ENCODE measurements at places on chromosomes 6 and 20.

- DNase-seq: no peak
Measured at GRCh38 chr6:364609-365540, 26.7 kb upstream of the IRF4 start.

- DNase-seq: no peak
Measured at GRCh38 chr6:3317741-3318211, 59.0 kb downstream of the PSMG4 start.

DNA sequence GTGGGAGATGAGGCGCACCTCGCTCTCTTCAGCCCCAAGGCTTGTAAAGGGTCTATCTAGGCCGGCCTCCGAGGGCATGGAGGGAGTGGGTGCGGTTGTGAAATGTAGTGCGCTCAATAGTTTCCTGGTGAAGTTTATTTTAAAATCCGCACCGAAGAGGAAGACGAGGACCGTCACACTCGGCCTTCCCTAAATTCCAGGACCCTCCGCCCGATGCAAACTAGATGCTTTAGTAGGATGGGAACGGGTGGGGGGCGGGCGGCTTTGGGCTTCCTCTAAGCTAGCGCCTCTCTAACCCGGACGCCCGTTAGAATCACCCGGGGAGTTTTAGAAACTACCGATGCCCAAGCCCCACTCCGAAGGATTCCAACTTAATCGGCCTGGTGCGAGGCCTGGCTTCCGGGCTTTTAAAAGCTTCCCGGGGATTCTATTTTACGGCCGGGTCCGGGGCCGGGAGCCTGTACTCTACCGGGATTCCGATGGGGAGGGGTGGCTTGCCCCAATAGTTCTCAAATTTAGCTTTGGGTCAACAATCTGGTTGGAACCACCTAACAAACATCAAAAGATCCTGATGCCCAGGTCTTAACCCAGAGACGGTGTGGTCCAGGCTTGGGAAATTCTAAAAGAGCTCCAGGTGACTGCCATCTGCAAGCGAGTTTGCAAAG lies 548 bp upstream of the BCAS4 start:
- DNase-seq: no peak

GRCh38 chr6:144265390-144265789 lies 19.7 kb upstream of the UTRN start:
- DNase-seq: peak; percentile 82

GRCh38 chr6:115901896-115902295 lies 158.8 kb downstream of the FRK start:
- DNase-seq: no peak

- no peak for DNase-seq
Measured at GRCh38 chr20:9027626-9028025, 41.3 kb upstream of the PLCB4 start.

DNA sequence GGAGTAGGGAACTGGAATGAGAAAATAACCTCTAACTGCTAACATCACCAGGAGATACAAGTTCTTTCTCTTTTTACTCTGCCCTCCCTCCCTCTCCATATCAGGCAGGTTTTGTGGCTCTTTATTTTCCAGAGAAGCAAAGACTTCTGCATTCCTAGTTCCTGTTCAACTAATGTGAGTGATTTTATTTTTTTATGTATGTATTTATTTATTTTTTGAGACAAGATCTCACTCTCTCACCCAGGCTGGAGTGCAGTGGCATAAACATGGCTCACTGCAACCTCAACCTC lies 6.0 kb upstream of the IER3 start:
- no peak for DNase-seq

DNA sequence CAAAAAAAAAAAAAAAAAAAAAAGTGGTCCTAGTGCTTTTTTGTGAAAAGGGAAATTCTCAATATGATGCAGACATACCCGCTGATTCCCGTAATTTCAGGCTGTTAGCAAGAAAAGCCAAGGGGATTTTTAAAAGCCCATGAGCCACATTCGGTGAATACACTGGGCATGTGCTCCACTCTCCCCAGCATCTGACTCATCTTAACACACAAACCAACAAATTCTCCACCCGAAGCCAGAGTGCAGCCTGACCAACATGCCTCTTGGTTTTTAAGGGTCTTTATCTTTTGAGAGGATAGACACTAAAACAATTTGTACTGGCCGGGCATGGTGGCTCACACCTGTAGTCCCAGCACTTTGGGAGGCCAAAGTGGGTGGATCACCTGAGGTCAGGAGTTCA lies 45.5 kb upstream of the CD83 start:
- DNase-seq: peak; percentile 26

DNA sequence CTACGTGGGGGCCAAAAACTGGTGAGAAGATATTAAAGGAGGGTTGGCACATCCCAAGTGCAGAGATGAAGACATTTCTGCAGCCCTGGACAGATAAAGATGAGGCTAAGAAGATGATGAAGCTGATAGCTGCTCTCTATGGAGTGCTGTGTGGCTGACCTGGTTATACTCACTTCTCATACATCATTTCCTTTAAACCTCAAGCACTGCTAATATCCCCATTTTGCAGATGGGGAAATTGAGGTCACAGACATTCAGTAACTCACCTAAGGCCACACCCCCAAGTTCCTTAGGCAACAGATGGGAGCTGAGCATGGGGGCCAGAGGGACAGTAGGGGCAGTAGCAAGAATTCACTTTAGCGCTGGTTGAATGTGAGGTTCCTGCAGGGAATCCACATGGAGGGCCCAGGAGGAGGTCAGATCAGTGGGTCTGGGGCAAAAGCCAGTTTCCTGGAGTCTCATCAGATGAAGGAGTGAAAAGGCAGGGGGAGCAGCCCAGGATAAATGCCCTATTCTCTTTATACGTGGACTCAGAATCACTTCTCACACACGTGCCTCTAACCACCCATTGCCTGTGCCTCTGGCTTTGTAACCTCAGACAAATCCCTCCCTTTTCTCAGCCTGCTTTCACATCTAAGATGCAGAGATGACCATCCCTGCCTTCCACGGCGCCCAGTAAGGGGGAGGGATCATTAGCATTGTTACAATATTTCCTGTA lies 125.8 kb downstream of the NFATC2 start:
- DNase-seq: no peak

DNA sequence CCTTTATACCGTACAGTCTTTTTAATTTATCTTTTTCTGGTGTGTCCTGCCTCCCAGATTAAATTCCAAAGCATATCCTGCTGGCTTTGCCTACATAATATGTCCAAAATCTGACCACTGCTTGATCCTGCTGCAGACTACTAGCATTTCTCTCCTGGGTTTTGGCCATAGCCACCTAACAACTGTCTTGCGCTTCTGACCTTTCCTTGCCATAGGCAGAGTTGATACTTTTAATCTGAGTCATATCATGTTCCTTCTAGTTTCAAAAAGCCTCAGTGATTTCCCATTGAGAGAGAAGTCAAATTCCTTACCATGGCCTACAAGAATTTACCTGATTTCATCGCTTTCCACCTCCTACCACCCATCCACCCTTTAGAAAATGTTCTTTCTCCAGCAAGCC lies 104.8 kb downstream of the BCKDHB start:
- DNase-seq: peak; percentile 23

GRCh38 chr20:43744151-43744611 lies 17.4 kb upstream of the GTSF1L start:
- no peak for DNase-seq

DNA sequence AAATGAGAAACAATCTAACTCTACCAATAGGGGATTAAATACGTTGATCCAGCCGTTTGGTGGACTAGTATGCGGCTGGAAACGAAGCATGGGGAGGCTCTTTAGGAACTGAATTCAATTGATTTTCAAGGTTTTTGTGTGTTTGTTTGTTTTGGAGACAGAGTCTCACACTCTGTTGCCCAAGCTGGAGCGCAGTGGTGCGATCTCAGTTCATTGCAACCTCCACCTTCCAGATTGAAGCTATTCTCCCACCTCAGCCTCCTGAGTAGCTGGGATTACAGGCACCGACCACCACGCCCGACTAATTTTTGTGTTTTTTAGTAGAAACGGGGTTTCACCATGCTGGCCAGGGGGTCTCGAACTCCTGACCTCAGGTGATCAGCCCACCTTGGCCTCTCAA lies 7.1 kb downstream of the CNPY3 start:
- DNase-seq: no peak

GRCh38 chr6:5506149-5506548 lies 244.8 kb downstream of the FARS2 start:
- no peak for DNase-seq

DNA sequence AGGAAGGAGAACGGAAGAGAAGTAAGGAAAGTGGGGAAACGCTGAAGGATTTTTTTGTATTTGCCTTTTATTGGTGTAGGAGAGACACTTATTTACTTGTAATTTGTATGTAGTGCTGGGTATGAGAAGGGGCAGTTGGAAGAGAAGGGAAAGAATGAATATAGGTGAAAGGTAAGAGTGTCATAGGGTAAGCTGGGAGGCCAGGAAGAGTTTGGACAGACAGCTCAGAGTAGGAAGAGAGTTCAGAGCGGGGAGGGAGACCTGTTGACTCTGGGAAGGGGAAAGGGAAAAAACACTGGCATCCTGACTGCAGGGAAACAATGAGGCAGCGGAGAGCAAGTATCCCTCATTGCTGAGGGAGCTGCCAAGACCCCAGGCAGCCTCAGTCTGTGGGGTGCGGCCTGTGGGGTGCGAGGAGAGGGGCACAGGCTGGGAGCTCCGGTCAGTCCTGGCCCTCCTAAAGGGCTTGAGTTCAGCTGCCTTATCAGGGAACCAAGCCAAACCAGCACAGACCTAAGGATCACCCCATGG lies 3.1 kb downstream of the TRAF3IP2 start:
- DNase-seq: no peak

DNA sequence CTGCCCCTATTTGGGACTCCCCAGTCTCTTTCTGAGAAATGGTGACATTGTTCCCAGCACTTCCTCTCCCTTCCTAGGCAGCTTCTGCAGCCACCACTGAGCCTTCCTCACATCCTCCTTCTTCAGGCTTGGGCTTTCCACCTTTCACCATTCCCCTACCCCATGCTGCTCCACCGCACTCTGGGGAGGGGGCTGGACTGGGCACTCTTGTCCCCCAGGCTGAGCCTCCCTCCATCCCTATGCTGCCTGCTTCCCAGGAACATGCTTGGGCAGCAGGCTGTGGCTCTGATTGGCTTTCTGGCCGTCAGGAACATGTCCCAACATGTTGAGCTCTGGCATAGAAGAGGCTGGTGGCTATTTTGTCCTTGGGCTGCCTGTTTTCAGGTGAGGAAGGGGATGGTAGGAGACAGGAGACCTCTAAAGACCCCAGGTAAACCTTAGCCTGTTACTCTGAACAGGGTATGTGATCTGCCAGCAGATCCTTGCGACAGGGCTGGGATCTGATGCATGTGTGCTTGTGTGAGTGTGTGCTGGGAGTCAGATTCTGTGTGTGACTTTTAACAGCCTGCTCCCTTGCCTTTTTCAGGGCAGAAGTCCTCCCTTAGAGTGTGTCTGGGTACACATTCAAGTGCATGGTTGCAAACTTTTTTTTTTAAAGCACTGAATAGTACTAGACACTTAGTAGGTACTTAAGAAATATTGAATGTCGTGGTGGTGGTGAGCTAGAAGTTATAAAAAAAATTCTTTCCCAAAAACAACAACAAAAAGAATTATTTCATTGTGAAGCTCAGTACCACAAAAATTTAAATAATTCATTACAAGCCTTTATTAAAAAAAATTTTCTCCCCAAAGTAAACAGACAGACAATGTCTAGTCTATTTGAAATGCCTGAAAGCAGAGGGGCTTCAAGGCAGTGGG lies 2.1 kb upstream of the CDKN1A start:
- peak; percentile 57 for DNase-seq

DNA sequence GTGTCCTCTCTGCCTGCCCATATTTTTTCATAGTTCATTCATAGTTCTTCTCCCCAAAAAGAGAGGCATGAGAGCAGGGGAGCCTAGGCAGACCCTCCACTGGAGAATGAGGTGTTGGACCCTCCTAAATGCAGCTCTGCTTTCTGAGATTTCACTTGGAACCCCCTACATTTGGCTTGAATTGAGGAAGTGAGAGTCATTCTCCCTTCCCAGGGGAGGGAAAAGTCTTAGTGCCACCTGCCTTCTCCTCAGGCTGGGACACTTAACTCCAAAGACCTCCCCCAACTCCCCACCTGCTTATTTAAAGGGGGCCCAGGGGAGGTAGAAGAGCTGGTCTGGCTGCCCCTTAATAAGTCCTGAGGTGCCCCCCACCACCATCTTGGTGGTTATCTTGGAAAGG lies 78.2 kb downstream of the CHMP4B start:
- no peak for DNase-seq

- no peak for DNase-seq
Measured at GRCh38 chr6:136786658-136787057, 5.6 kb downstream of the MAP3K5 start.

GRCh38 chr6:163260111-163260895 lies 154.2 kb upstream of the QKI start:
- DNase-seq: peak; percentile 50

GRCh38 chr6:132780770-132781371 lies 17.6 kb downstream of the SLC18B1 start:
- peak; percentile 79 for DNase-seq

GRCh38 chr6:26224940-26225847 lies 138.0 kb downstream of the HFE start:
- DNase-seq: peak; percentile 97

- DNase-seq: no peak
Measured at GRCh38 chr6:43189776-43190304, 7.8 kb downstream of the CUL9 start.

DNA sequence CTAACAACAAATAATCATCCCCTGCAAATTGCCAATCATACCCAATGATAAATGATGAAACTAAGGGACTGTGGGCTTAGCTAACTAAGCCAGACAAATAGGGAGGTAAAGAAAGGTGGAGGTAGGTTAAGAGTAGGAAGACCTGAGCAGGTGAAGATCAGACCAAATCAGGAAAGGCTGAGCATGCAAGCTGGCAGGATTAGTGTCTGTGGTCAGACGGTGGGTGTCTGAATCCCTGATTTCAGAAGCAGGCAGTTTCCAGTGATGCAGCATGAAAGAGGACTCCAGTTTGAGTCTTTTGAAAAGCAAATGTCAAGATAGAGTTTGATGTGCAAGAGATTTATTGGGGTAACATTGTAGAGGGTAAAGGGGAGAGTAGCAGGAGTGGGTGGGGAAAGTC lies 181.4 kb upstream of the MYLIP start:
- no peak for DNase-seq

DNA sequence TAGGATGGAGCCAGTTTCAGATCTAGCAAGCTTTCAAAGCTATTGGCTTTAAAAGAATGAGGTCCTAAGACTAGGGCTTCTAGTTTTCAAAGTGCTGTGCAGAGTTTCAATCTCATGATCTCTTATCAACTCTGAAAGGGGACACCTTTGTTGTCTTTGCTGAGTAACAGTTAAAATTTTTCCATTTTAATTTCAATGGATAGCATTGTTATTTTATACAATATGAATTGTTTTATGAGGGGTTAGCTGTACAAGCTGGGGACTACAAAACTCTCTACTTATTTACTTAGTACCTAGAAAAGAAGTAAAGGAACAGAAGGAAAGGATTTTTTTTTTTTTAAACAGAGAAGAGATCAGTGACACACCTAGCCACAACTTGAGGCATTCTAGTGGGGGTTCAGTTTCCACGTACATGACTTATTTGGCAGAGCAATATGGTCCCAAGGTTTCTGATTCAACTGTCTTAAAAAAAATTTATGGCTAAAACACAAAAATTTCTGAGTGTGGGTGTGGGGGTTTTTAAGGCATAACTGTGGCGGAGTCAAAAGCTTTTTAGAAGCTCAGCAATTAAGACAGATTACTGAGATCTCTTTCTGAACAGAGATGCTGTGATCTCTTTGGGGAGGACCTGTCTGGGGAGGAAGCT lies 46.1 kb upstream of the JAG1 start:
- no peak for DNase-seq

Data from choroid plexus epithelial cell (primary cell).